Tibial nerve (tissue), 4 donors: ENCODE measurements at places on chromosomes 12 and 14.

- no peak for DNase-seq
- H3K4me1 ChIP-seq = no peaks in the 10 kb centered on the region
- no peaks in the 10 kb centered on the region for H3K36me3 ChIP-seq
- no peak overlapping the region for H3K27ac ChIP-seq
Measured at GRCh38 chr12:124578445-124578844, 11.0 kb upstream of the NCOR2 start.

DNA sequence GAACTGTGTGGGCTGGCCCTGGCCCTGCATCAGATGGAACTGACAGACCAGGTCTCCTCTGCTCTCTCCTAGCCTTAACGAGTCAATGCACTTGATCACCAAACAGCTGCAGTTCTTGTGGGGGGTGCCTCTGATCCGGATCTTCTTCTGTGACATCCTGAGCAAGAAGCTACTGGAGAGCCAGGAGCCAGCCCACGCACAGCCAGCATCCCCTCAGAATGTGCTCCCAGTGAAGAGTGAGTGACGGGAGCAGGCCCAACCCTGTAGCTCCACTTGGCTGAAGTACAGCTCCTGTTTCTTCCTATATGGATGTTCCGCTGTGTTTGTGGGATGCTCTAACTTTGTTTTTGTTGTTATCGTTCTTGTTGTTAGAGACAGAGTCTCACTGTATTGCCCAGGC is 23.9 kb downstream of the UBE3B start:
- DNase-seq = no peak
- H3K36me3 ChIP-seq = peaks cover 98% of the 10 kb centered on the region
- H3K27me3 ChIP-seq = no peaks in the 10 kb centered on the region
- no peaks in the 10 kb centered on the region for H3K4me1 ChIP-seq
- no peak overlapping the region for H3K27ac ChIP-seq
- no peak overlapping the region for H3K4me3 ChIP-seq

DNA sequence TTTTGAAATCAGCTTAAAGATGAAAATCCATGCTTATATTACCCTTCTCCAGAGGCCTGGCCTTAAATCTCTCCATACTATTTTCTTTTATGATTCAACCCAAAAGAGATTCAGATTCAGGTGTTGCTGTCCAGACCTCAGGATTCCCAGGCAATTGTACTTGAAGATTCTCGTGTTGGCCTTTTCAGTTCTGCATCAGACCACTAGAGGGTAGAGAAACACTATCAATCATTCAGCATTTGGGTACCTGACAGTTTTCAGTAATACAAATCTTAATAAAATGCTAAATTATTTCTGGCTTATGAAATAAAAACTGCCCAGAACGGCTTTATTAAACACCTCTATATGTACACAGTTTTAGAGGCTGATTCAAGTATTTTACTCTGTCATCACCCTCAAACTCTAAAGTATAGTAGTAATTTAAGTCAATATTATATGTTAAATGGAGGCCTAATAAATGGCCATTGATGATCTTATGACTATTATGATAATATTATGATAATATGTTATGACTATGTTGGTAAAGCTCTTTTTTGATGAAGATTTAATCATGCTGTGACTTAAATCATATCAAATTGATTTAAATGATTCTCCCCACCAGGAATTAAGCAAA is 301.1 kb downstream of the DUSP6 start:
- no peaks in the 10 kb centered on the region for H3K27me3 ChIP-seq
- no peaks in the 10 kb centered on the region for H3K36me3 ChIP-seq
- no peak for DNase-seq
- H3K4me1 ChIP-seq = no peaks in the 10 kb centered on the region
- H3K27ac ChIP-seq = no peak overlapping the region
- no peak overlapping the region for H3K4me3 ChIP-seq

- no peak overlapping the region for H3K4me3 ChIP-seq
- DNase-seq = no peak
- H3K27me3 ChIP-seq = no peaks in the 10 kb centered on the region
- no peak overlapping the region for H3K27ac ChIP-seq
Measured at GRCh38 chr12:2300886-2301285, 248.1 kb downstream of the CACNA1C start.

GRCh38 chr12:47017901-47018475 is 61.4 kb upstream of the PCED1B start:
- H3K4me1 ChIP-seq = no peaks in the 10 kb centered on the region
- no peak for DNase-seq
- no peaks in the 10 kb centered on the region for H3K36me3 ChIP-seq
- H3K4me3 ChIP-seq = no peak overlapping the region
- no peak overlapping the region for H3K27ac ChIP-seq

DNA sequence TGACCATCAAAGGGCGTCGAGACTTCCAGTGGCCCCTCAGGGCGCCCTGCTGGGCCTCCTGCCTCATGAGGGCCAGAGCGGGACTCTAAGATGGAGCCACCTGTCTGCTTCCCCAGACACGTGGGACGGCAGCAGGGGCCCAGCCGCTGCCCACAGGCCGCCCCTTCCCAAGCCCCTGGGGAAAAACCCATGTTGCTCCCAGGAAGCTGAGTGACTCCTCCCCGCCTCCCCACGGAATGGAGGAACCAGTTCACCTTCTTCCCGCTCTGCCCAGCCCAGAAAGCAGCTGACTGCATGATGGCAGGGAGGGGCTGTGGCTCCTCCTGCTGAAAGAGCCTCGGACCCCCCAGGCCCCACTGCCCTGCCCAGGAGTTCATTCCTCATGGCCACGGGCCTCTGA is 14.9 kb downstream of the RAB35 start:
- H3K4me1 ChIP-seq = no peaks in the 10 kb centered on the region
- DNase-seq = no peak
- H3K27ac ChIP-seq = no peak overlapping the region

- H3K27me3 ChIP-seq = no peaks in the 10 kb centered on the region
- DNase-seq = peak; percentile 78
- no peak overlapping the region for H3K4me3 ChIP-seq
- H3K27ac ChIP-seq = no peak overlapping the region
Measured at GRCh38 chr12:109597795-109598427, 24.3 kb downstream of the MVK start.

DNA sequence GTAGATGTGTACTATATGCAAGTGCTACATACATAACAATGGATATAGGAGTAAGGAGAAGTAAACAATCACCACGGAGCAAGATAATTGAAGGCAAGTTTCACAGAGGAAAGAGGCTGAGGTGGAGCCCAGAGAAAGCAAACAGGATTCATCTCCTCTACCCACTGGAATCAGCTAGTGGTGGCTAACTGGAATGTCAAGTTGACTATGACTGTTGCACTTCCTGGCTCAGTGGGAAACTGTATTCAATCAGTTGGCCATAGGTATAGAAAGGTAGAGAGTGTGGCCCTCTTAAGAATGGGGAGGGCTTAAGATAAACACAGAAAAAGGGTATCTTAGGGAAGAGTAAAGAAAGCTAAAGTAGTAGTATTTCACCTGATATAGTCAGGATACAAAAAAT is 62.4 kb downstream of the MAP4K5 start:
- no peak for DNase-seq
- no peak overlapping the region for H3K4me3 ChIP-seq
- no peaks in the 10 kb centered on the region for H3K27me3 ChIP-seq
- H3K4me1 ChIP-seq = no peaks in the 10 kb centered on the region
- H3K27ac ChIP-seq = no peak overlapping the region

DNA sequence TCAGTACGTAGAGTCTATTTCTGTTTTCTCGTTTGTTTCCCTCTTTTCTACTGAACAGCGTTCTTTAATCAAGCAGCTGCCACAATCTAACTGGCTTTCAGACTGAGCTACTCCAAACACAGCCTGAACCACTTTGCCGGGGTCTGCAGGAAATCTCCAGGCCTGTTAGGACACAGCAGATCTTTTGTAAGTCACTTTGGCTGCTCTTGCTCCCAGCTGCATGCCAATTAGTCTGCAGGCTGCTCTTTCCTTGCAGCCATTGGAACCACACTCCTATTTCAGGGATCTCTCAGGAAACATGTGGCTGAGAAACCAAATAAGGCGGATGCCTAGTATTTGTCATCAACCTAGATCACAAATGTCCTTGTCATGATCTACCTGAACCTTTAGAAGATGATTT is 73.6 kb downstream of the TMTC1 start:
- no peak overlapping the region for H3K4me3 ChIP-seq
- H3K36me3 ChIP-seq = no peaks in the 10 kb centered on the region
- H3K27me3 ChIP-seq = no peaks in the 10 kb centered on the region
- peak overlapping the region; percentile 56 for H3K27ac ChIP-seq
- no peak for DNase-seq

DNA sequence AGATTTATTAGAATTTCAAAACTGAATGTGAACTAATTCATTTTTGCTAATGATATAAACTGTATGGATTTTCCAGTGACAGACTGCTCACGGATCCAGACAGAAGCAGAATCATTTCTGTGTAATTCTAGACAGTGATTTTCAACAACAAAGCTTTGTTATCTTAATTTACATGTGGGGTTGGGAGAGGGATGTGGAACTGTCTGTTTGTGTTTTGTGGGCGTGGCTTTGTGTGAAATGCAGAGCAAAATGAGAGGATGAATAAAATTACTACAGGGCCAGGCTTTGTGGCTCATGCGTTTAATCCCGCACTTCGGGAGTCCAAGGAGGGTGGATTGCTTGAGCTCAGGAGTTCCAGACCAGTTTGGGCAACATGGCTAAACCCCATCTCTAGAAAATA is 834.7 kb downstream of the GALC start:
- H3K27me3 ChIP-seq = no peaks in the 10 kb centered on the region
- no peaks in the 10 kb centered on the region for H3K4me1 ChIP-seq

GRCh38 chr12:84594157-84594556 is 318.4 kb downstream of the SLC6A15 start:
- DNase-seq = no peak
- no peak overlapping the region for H3K27ac ChIP-seq
- H3K36me3 ChIP-seq = no peaks in the 10 kb centered on the region
- no peaks in the 10 kb centered on the region for H3K27me3 ChIP-seq
- H3K4me3 ChIP-seq = no peak overlapping the region

- no peaks in the 10 kb centered on the region for H3K27me3 ChIP-seq
- no peaks in the 10 kb centered on the region for H3K4me1 ChIP-seq
Measured at GRCh38 chr14:34912966-34913365, 37.8 kb upstream of the BAZ1A start.

DNA sequence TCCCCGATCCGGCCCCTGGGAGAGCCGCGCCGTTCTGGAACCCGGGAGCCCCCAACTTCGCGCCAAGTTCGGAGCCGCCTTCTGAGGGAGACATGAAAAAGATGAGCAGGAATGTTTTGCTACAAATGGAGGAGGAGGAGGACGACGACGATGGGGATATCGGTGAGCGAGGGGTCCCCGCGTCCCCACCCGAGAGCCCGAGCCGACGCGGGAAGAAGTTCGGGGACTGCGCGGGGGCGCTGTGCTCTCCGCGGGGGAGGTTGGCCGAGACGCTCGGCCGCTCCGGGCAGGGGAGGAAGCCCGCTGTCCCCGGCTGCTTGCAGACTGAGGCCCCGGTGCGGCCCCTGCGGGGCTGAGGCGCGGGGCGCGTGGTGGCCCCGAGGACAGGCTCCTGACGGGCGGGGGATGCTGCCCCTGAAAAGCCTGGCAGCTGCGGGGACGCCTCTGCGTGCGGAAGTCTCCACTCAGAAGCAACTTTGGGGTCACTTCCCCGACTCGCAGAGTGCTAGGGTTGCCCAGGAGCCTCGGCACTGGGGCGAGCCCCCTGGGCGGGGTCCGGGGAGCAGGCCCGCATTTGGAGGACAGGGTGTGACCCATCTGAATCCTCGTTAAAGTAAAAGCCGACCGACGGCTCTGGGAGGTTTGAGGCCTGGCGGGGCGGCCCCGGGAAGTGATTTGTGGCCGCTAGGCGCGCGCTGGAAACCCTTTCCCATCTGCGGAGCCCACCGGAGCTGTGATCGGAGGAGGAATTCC is 511 bp downstream of the ANO6 start:
- no peaks in the 10 kb centered on the region for H3K4me1 ChIP-seq
- peak; percentile 32 for DNase-seq
- no peaks in the 10 kb centered on the region for H3K36me3 ChIP-seq
- peak overlapping the region; percentile 49 for H3K4me3 ChIP-seq
- no peaks in the 10 kb centered on the region for H3K27me3 ChIP-seq

GRCh38 chr14:84806622-84807021 is 723.3 kb upstream of the FLRT2 start:
- H3K36me3 ChIP-seq = no peaks in the 10 kb centered on the region
- H3K27ac ChIP-seq = no peak overlapping the region
- H3K27me3 ChIP-seq = no peaks in the 10 kb centered on the region
- DNase-seq = no peak
- H3K4me1 ChIP-seq = no peaks in the 10 kb centered on the region

- no peak for DNase-seq
- no peaks in the 10 kb centered on the region for H3K36me3 ChIP-seq
- H3K4me3 ChIP-seq = no peak overlapping the region
Measured at GRCh38 chr14:74982661-74983060, 20.1 kb upstream of the EIF2B2 start.

- DNase-seq = no peak
- no peak overlapping the region for H3K4me3 ChIP-seq
- H3K27me3 ChIP-seq = no peaks in the 10 kb centered on the region
- H3K36me3 ChIP-seq = peaks cover 8% of the 10 kb centered on the region
- no peaks in the 10 kb centered on the region for H3K4me1 ChIP-seq
Measured at GRCh38 chr14:73286598-73286997, 49.3 kb downstream of the PAPLN start.

DNA sequence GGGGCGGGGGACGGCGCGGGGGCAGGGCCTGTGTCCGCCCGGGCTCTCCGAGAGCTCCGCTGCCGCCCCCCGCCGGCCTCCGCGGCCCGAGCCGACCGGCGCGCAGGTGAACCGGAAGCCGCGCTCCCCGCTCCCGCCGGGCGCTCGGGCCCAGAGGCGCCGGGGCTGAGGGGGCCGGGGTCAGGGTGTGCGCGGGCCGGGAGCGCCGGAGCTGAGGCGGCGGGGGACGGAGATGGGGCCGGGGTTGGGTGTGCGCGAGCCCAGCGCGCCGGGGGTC is 431 bp downstream of the HIP1R start:
- H3K36me3 ChIP-seq = no peaks in the 10 kb centered on the region
- H3K4me3 ChIP-seq = peak overlapping the region; percentile 48
- no peak for DNase-seq
